ENCODE measurements at places on chromosomes 3 and 15.

GRCh38 chr3:52721002-52721729 lies 15.3 kb downstream of the SPCS1 start:
- no peak for DNase-seq

- no peak for DNase-seq
These were observed 11.5 kb downstream of the ZIC4 start for GRCh38 chr3:147394884-147395225.

GRCh38 chr3:46640927-46641326 lies 28.6 kb downstream of the FAM240A start:
- no peak for DNase-seq

GRCh38 chr3:54537506-54537905 lies 390.4 kb downstream of the LRTM1 start:
- DNase-seq = no peak

- no peak for DNase-seq
These were observed 40.0 kb upstream of the SCAANT1 start for GRCh38 chr3:63952248-63952594.

GRCh38 chr15:47041301-47041700 lies 676.0 kb upstream of the SEMA6D start:
- DNase-seq = no peak

- DNase-seq = no peak
These were observed 197.7 kb upstream of the PRICKLE2 start for GRCh38 chr3:64422932-64423331.
